ENCODE measurements at places on chromosomes 3 and 15.
A peak's percentile ranks its signal among the peaks of the same experiment; 100 is the strongest.

DNA sequence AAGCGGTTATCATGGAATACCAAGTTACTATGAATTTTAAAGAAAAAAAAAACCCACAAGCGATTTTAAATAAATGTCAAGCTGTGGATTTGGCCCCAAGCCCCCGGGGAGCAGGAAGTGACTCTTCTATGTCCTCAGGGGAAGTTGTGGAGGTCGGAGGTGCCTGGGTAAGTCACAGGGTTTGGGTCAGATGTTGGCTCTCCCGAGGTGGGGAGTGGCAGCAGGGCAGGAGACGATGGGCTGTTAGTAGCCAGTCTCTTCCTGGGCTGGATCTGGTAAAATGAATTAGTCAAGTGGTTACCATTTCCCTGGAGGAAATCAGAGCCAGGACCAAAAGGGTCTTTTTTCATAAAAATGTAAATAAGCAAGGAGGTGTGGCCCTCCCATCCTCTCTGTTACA, 316.7 kb downstream of the TLE3 start:
- DNase-seq, result no peak

GRCh38 chr3:140148824-140149390, 213.9 kb downstream of the CLSTN2 start:
- DNase-seq, result no peak

DNA sequence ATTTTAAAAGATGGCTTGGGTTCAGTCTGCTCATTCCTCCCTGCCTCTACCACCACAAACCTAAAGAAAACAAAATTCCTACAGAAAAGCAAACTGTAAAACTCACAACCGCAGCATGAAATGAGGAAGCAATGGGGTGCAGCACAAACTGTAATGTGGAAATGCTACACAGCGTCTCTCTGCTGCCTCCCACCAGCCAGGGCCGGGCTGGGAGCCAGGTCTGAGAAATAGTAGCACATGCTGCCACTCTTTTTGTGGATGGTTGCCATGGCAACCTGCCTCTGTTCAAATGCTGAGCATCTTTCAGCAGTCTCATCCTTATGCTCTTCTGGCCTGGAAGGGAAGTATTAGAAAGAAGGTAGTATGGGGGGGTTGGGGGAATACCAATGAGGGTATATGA, 55.4 kb downstream of the EOMES start:
- DNase-seq, result peak; percentile 20

DNA sequence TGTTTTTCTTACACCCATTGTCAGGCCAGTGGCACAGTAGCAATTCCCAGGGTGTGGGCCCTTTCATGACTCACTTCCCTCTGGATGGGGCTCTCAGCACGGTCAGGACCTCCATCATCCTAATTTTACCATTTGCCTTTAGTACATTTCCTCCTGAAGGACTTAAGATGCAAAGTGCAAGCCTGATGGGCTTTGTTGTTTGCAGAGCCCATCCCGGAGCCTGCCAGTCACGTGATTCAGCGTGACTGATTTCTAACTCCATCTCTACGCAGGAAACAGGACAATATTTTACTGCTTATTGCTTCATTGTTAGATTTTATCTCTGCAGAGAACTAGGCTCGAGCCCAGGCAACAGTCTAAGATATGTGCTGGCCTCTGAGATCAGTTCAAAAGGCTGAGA, 223.7 kb downstream of the PDZRN3 start:
- no peak for DNase-seq

All from right kidney (tissue), 9 donors.